ENCODE measurements at places on chromosomes 5 and 9.
A peak's percentile ranks its signal among the peaks of the same experiment; 100 is the strongest.

DNA sequence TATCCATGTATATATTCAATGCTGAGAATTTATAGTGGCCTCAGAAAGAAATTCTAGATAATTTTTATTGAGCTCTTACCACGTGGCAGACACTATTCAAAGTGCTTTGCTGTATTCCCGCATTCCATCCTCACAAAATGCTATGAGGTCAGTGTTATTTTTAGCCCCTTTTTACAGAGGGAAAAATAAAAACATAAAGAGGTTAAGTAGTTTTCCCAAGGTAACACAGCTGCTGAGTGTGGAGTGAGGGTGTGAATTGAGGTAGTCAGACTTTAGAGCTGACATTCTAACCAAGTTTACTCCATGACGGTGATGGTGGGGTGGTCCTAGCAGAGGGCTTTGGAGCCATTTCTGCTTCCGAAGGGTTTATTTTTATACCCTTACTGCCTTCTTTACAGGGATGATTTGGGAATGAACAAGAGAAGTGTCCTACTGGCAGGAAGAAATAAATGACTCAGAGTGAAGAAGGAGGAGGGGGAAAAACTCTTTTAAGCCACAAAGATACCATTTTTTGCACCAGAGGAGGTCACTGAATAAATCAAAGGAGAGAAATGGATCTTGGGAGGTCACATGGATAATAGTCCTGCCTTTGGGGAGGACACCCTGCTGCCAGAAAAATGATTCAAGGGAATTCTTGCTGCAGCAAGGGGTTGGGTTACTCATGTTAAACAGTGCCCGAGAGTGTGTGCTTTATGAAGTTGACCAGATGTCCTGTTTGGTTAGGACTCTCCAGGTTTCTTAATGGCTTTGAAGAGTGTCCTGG lies 76.1 kb downstream of the HMHB1 start:
- no peak for DNase-seq

GRCh38 chr5:34530637-34531036 lies 125.5 kb upstream of the RAI14 start:
- DNase-seq, result no peak

DNA sequence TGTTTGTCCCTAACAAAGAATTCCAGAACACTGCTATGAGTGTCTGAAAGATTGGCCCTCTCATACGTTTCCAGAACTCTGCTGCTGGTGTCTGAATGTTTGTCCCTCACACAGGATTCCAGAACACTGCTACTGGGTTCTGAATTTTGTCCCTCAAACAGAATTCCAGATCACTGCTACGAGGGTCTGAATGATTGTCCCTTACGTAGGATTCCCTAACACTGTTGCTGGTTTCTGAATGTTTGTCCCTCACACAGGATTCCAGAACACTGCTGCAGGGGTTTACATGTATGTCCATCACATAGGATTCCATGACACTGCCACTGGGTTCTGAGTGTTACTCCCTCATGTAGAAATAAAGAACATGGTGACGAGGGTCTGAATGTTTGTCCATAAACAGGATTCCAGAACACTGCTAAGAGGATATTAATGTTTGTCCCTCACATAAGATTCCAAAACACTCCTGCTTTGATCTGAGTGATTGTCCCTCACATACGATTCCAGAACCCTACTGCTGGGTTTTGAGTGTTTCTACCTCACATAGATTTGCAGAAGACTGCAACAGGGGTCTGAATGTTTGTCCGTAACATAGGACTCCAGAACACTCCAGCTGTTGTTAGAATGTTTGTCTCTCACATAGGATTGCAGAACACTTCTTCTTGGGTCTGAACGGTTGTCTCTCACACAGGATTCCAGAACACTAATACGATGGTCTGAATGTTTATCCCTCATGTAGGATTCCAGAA lies 214.4 kb downstream of the FOXD4L6 start:
- no peak for DNase-seq

DNA sequence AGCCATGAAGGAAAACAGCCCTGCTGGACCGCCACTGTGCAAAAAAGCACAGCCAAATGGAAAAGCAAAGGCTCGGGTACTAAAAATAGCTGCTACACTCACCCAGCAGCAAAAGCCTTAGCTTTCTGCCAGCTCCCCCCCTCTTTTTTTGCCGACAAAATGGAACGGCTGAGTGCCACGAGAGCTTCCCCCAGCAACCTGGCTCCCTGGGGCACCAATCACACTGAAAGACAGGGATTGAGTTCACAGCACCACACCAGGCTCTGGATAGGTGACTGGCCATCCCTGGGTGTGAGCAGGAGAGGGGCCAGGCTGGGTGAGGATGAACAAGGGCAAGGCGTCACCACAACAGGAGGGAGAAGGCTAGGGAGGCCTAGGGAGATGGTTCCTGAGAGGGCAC lies 66.7 kb downstream of the SIL1 start:
- no peak for DNase-seq

DNA sequence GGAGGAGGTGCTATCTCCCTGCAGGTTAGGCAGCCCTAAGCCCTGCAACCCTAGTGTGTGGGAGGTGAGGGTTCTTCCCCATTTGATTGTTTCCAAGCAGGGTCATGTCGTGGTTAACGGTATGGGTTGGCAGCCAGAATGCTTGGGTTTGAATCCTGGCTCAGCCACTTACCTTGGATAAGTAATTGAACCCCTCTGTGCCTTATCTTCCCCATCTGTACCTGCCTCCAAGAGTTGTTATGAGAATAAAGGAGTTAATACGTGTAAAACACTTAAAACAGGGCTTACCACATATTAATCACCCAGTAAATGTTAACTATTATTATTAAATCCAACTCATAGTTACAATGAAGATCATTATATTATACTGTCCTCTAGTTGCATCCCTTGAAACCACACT lies 52.2 kb upstream of the SPATA31E1 start:
- DNase-seq, result no peak

GRCh38 chr5:170614720-170615119 lies 110.9 kb downstream of the KCNIP1 start:
- DNase-seq, result no peak

DNA sequence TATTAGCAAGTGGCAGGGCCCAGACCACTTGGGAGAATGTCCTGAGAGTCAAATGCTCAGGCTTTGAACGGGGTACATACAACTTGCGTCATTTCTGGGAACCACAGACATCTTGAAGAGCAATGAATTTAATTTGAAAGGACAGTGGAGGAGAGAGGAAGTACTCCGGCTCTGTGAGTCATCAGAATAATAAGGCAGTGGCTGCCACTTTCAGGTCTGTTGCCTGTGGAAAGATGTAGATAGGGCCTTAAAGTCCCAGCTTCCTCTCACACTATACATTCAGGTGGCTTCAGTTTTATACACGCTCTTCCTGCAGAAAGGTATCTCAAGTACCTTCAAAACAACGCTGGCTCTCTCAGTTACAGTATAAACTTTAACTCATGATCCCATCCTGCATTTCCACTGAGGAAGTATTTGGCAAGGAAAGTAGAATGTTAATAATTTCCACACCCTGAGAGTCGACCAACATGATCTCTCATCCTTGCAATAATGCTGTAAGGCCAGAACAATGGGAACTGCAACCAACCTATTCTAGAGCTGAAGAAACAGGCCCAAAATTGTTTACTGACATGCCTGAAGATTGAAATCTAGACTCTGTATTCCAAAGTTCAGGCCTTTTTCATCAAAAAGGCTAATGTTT lies 6.8 kb upstream of the PRUNE2 start:
- no peak for DNase-seq

- no peak for DNase-seq
These were observed 1.6 kb downstream of the SRFBP1 start for GRCh38 chr5:121963392-121963791.

DNA sequence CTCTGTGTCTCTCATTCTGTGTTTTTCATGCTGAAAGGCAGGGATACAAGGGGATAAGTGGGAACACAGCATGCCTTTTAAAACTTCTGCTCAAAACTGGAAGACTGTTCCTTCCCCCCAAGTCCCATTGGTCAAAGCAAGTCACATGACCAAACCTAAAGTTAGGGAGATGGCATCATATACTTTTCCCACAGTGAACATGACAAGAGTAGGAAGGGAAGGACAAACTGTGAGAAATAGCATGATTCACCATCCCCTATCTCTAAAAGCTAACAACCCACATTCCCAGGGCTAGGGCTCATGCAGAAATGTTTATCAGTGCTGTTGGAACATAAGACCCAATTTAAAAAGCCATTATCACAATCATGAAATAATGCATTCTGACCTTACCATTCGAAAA lies 24.2 kb upstream of the SHISAL2B start:
- DNase-seq, result no peak

DNA sequence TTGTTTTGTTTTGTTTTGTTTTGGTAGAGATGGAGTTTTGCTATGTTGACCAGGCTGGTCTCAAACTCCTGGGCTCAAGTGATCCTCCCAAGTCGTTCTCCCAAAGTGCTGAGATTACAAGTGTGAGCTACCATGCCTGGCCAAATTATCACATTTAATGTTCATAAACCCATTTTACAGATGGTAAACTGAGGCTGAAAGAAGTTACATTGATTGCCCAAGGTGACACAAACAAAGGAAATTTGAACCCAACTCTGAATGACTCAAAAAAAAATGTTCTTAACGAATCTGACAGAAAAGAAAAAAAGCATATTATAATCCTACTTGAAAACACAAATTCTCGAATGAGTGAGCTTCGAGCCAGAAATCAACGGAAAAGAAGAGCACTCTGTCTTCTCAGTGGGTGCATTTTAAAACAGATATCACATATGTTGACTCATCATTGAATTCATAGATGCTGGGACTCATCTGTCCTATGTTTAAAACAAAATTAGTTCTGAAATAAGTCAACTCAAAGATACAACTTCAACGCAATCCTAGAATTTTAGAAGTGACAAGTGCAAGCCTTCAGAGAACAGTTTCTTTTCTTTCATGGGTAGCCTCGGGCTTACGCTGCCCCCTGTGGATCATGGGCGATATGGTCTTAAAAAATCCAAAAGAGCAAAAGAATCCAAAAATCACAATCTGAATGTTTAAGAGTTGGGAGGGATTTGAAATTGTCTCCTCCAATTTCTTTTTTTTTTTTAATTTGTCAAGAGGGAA lies 28.4 kb downstream of the TIMD4 start:
- peak; percentile 33 for DNase-seq

DNA sequence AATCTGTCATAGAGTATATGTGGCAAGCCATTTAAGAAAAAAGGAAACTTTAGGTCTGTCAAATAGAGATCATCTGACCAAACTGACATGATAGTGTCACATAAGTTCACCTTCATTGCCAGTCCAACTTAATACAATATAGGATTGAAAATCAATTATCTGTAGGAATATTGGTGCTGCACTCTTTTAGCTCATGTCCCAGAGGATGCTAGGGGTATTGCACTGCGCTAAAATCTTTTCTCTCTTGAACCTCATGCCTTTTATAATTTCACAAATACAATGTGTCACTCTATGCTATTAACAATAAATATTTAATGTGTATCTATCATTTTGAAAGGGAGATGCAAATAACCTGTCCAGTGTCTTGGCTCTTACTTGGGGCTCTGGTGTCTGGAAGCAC lies 72.4 kb upstream of the FAM120A start:
- DNase-seq, result no peak

DNA sequence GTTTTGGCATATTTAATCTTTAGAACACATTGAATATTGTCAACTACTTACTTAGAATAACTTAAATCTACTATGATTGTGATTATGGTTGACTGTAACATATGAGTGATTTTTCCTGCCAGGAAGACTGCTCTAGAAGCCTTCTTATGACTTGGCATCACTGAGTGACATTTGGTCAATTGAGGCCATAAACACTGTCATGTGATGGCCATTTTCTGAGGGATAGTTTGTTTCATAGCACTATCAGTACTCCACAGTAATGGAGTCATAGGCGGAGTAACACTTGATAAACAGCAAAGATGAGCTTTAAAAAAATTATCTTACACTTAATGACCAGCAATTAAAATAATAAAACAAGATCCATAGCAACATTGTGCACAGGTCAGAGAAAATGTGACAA lies 31.0 kb downstream of the C9orf40 start:
- DNase-seq, result no peak

DNA sequence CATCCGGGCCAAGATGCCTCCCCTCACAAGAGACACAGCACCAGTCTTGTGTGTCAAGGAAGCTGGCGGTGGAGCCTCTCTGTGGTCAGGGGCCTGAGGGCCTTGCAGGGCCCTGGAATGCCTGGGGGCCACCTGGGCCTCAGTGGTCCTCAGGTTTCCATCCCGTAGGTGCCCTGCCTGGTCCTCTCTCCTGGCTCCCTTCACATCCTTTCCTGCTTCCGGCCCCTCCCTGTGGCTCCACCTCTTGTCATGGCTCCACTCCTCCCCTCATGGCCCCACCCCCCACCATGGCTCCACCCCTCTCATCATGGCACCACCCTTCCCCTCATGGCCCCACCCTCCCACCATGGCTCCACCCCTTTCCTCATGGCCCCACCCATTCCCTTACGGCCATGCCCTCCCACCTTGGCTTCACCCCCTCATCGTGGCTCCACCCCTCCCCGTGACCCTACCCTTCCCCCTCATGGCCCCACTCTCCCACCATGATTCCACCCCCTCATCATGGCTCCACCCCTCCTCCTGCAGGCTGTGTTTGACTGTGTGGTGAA lies 175.8 kb downstream of the CACNA1B start:
- no peak for DNase-seq

- no peak for DNase-seq
These were observed 293.2 kb downstream of the CTNND2 start for GRCh38 chr5:11611011-11611410.

DNA sequence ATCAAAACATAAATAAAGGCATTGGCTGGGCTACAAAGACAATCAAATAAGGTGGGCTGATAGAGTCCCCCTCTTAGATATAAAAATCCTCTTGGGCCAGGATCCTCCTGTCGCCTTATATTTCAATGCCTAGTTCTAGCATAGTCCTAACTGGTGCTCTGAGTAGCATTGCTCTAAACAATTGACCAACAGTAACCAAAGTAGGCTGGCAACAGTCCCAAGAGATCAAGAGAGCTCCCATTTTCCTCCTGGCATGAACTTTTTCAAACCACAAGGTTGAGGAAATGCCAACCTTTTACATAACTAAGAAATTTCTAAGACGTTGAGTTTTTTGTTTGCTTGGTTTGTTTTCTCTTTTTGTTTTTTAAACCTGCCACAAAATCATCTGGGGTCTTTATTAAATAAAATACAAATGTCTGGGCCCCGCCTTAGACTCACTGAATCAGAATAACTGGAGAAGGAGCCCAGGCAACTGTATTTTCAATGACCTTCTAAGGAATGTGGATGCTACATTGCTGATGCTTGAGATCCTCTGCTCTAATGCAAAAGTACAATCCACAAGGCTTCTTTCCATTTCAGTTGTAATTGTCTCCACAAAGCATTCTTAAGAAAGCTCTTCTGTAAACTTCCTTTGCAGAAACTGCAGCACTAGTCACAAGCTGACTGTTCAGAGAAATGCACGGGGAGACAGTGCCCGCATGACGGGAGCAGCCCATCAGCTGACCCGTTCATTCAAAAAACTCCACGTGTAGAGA lies 2.9 kb downstream of the SLC45A2 start:
- no peak for DNase-seq

- DNase-seq, result no peak
These were observed 271.6 kb upstream of the MAP3K1 start for GRCh38 chr5:56543441-56544388.

Measured in T-helper 17 cell (primary cell).